ENCODE measurements at places on chromosomes 6 and 20.

DNA sequence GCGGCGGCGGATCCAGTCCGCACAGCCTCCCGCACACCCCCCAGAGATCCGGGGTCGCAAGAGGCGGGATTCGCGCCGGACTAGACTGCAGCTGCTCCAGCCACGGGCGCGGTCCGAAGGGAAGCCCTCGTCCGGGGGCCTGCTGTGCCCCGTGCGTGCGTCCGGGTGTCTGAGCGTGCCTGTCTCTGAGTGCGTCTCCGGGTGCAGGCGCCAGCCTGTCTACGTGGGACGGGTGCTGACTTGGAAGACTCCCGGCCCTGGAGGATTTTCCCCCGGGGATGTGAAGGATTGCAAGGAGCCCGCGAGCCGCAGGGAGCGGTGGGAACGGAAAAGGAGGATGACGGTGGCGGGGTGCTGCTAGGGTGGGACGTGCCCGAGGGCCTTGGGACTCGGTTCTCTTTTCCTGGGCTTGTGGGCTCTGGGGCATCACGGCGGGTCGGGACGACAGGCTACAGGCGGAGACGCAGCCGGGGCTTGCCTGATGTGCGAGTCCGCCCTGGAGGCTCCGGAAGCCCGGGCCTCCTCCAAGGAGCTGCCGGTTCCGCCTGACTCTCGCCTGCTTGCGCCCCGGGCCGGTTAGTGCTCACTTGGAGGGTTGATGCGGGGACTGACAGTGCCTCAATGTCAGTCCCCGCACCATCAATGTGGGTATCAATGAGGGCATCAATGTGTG is 5.7 kb downstream of the MAFB start:
- no peak for DNase-seq

GRCh38 chr6:79338493-79338892 is 104.0 kb upstream of the HMGN3 start:
- DNase-seq: no peak

GRCh38 chr6:35777356-35778102 is 1.1 kb downstream of the CLPSL2 start:
- DNase-seq: no peak

DNA sequence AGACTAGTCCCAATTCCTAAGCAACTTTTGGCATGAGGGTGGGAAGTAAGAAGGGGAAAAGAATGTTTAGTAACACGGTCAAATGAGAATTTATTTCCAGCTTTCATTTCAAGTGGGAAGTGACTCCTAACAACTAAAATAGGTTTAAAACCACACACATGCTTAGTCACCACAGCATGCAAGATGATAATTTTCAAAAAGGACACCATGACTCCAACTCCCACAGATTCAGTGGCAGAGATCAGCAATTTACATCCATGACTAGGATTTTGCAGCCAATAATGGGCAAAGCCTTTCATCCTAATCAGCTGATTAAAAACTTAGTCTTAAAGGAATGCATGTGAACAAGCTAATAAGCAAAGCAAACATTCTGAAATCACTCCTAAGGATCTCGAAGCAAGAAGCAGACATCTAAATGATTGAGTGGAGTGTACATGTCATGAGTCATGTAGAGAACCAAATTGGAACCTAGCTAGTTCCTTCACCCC is 48.1 kb upstream of the GCLC start:
- DNase-seq: no peak

GRCh38 chr6:54282186-54282585 is 26.1 kb upstream of the TINAG start:
- no peak for DNase-seq

GRCh38 chr6:71512256-71512655 is 223.6 kb downstream of the OGFRL1 start:
- no peak for DNase-seq

- no peak for DNase-seq
Measured at GRCh38 chr6:139863346-139863745, 488.9 kb upstream of the CITED2 start.

DNA sequence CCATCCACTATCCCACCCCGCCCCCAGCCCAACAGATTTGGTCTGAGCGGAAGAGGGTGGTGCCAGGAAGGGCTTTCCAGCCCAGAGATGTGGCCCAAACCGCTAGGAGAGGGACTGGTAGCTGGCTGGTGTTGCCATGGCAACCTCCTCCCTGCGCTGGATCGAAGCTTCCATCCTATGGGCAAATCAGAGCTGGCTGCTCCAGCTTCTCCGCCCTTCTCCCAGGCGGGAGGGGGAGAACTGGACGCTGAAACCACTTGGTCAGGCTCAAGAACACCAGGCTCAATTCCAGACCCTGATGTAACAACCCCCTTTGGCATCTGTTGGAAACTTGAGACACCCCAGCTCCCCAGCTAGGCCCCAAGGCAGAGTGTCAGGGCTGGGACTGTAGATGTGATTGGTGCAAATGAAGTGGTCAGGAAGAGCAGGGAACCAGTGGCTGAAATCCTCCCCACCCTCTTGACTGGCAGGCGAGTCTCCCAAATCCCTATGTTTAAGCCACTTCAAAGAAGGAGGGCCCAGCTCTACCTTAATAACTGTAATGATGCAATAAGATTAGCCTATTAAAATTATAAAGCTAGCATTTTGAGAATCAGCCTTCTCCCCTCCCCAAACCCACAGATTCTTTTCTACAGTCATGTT is 4.2 kb downstream of the RIMS4 start:
- no peak for DNase-seq

GRCh38 chr6:156146891-156147290 is 630.3 kb upstream of the ARID1B start:
- no peak for DNase-seq

DNA sequence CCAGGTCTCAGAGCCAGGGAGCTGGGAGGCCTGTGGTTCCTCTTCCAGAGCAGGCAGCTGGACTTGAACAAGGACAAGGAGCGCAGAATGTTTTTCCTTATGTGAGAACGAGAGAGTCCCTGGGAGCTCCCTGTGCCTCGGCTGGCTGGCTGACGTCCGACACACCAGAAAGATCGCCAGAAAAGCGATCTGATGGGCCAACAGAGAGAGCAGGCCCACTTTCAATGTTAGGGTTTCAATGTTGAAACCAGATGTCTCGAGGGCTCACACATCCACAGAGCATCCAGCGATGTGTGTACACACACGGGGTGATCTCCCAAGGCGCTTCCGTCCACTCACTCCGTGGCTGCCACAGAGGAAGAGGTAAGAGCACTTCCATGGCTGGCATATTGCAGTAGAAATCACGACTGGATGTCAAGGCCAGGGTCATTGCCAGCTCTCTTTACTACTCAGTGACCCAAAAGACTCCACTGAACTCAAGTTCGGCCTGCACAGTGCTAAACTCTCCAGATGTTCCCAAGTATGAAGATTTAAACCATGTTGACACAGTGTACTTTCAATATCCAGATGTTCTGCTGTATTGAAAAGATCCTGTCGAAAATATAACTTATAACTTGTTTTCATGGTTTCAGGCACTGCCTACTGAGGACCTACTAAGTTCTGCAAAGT is 70.8 kb upstream of the FOXC1 start:
- DNase-seq: no peak

- no peak for DNase-seq
Measured at GRCh38 chr6:168049706-168050224, 29.2 kb downstream of the FRMD1 start.

- no peak for DNase-seq
Measured at GRCh38 chr6:154916857-154917256, 78.3 kb upstream of the TIAM2 start.

- no peak for DNase-seq
Measured at GRCh38 chr6:104218116-104218515, 641.6 kb downstream of the HACE1 start.

DNA sequence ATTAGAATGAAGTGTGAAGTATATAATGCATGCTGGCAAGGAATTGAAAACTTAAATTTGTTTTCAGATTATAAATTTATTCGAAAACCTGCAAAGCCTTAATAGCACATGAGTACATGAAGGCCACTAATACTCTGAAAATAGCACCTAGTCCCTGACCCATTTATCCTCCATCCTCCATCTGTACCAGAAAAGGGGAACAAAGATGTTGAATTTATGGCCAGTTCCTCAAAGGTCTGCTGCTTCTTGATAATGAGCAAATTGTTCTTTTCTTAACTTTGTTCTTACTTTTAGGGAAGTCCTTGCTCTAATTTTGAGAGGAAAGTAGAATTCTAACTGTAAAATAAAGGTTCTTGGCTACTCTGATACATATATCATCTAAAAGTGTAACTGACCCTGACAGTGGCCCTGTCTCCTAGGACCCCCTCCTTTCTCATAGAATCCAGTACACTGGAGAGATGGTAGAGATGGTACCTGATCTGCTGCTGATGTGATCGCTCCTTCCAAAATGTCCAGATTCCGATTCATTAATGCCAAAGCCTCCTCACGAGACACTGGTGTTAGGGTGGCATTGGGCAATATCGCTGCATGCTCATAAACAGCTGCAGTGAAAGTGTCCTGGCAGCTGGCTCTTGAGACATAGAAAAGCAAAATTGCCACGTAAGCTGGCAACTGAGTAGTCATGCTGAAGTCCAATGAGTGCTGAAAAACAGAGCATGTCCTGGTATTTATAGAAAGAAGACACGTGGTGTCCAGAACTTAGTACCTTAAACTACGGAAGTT is at the start of gene VNN1:
Gene VNN1 (minus strand): TSS at position 704 of the 783 bp plus-strand sequence. CDS start 20 bp downstream, at position 684.
- DNase-seq: no peak

GRCh38 chr6:42300185-42300584 is 82.5 kb upstream of the MRPS10 start:
- no peak for DNase-seq

- no peak for DNase-seq
Measured at GRCh38 chr20:61345656-61346055, 93.6 kb downstream of the CDH4 start.

DNA sequence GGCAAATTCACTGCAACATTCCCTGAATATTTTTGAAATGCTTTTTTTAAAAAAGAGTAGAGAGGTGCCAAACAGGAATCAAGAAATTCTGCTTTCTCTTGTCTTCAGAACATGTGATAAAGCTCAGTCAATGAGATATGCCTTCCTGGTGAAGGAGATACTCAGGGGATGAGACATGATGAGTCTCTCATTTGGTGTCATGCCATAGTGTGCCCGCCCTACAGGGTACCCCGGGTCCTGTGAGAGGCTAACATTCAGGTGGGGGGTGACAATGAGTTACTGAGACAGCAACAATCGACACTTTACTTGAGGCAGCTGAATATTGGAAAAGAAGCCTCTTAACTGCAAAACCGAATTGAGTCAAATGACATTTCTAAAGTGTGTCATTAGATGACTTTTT is 6.7 kb downstream of the CCR6 start:
- DNase-seq: no peak

GRCh38 chr20:17463711-17464110 is 67.5 kb downstream of the BFSP1 start:
- no peak for DNase-seq

- no peak for DNase-seq
Measured at GRCh38 chr6:81998432-81998831, 246.0 kb upstream of the TENT5A start.

GRCh38 chr6:110882274-110882619 is 7.7 kb downstream of the AMD1 start:
- DNase-seq: no peak

- DNase-seq: no peak
Measured at GRCh38 chr20:63941282-63942081, 14.7 kb downstream of the UCKL1 start.

Data from stimulated activated CD4-positive, alpha-beta T cell treated with anti-CD3 and anti-CD28 coated beads, Interleukin-15, amount 100 ng/mL, for 1 hour (primary cell).